ENCODE measurements at places on chromosomes 1 and 21.

DNA sequence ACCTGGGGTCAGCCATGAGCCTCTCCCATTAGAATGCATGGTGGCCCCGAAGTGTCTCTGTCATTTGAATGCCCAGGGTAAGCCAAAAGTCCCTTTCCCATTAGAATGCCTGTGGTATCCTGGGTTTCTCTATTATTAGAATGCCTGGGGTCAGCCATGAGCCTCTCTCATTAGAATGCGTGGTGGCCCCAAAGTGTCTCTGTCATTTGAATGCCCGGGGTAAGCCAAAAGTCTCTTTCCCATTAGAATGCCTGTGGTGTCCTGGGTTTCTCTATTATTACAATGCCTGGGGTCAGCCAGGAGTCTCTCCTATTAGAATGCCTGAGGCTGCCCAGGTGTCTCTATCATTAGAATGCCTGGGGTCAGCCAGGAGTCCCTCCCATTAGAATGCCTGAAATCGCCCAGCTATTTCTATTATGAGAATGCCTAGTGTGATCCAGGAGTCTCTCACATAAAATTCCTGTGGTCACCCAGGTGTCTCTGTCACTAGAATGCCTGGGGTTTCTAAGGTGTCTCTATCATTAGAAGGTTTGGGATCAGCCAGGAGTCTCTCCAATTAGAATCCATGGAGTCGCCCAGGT lies 65.5 kb downstream of the RNF187 start:
- DNase-seq, result no peak

- no peak for DNase-seq
Observed at GRCh38 chr21:14115646-14116045, 95.1 kb downstream of the LIPI start.

DNA sequence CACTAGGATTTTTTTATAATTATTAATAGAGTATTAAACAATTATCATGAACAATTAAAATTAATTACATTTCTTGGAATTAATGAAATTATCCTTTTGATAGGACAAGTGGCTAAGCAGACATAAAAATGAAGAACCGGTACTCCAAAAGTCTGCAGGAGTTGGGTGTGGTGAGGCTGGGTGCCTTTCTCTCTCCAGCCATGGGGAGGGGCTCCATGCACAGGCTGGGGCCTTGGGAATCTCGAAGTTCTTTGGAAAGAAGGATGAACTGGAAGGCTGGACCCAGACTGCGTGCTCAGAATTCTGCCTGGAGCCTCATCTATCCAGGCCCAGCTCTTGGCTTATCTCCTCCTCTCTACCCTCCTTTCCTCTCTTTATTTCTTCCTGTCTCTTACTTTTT lies 94.1 kb downstream of the ACTL8 start:
- no peak for DNase-seq

DNA sequence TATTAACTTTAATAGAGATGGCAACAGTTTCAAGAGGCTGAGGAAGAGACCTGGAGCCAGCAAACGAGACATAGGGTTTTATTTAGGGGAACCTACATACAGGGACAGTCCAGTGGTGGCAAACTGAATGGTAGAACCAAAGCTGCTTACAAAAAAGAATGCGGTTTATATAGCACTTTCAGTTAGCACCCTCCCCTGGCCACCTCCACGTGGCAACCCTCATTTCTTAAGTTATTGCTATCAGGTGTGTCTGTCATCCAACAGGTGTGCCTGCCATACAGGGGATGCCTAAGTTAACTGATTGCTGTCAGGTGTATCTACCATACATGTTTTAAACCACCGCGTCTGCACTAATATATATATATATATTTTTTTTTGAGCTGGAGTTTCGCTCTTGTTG lies 129.2 kb upstream of the DUSP10 start:
- DNase-seq, result no peak

DNA sequence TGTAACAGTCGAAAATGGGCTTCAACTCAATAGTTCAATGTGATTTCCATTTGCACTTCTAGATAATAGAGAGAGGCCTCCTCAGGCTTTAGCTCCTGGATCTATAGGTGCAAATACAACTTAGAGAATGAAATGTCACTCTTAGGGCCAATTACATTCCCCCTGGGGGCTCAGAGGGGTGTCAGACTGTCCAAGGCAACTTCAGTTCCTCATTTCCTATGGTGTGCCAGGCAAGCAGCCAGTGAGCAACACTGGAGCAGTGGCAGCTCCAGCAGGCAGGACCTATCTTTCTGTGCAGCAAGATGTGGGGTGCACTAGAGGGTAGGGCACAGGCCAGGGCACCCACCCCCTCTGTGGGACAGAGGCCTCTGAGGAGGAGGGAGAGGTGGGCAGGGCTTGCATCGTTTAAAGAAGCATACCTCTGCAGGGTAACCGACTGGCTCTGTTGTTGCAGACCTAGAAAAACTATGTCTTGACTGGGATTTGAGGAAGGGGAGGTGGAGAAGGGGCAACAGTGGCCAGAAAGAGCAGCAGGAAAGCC lies 97.3 kb downstream of the SUSD4 start:
- no peak for DNase-seq

- no peak for DNase-seq
Observed at GRCh38 chr21:42049578-42050430, 21.3 kb upstream of the UMODL1 start.

GRCh38 chr1:54136269-54136896 lies 16.4 kb downstream of the CDCP2 start:
- DNase-seq, result no peak

DNA sequence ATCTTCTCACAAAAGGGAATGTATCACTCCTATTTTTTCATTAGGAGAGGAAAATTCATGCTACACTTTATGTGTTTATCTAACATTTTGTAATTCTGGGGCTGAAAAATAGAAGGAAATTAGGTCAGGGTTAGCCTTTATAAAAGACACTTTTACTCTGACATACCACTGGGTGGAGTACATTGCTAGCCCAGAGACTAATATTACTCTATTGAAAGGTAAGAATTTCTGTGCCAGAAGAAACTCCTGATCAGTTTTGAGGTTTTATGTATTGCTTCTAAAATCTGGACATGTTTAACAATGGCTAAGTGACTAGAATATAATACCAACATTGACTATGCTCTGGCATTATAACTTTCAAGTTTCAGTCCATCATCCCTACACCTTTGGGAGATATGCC lies 724.6 kb downstream of the USP25 start:
- no peak for DNase-seq

- no peak for DNase-seq
Observed at GRCh38 chr21:41660748-41661147, 106.1 kb downstream of the RIPK4 start.

GRCh38 chr1:56268519-56269140 lies 310.7 kb downstream of the PLPP3 start:
- no peak for DNase-seq

GRCh38 chr1:223319905-223320580 lies 43.9 kb downstream of the SUSD4 start:
- DNase-seq, result no peak

DNA sequence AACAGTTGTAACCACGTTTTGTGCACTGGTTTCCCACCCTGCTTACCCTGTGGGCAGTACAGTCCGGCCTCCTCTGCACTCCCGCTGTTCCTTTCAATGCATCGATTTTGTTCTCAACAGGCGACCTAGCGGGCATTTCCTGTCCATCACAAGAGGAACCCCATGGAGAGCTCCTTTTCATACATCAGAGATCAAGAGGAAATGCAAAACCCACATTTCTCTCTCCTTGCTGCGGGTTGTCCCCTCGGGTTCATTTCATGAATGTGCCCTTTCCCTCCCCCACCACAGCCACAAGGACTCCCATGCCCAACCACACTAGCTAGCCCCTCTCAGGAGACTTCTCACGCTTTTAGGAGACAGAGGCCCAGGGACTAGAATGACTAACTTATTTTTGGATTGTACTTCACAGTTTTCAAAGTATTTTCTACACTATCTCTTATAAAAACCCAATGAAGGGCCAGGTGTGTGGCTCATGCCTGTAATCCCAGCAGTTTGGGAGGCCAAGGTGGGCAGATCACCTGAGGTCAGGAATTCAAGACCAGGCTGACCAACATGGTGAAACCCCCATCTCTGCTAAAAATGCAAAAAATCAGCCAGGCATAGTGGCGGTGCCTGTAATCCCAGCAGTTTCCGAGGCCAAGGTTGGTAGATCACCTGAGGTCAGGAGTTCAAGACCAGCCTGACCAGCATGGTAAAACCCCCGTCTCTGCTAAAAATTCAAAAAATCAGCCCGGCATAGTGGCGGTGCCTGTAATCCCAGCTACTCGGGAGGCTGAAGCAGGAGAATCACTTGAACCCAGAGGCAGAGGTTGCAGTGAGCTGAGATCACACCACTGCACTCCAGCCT lies 18.4 kb downstream of the ATP1A4 start:
- no peak for DNase-seq

- no peak for DNase-seq
Observed at GRCh38 chr1:211480941-211481545, 10.9 kb downstream of the RD3 start.

DNA sequence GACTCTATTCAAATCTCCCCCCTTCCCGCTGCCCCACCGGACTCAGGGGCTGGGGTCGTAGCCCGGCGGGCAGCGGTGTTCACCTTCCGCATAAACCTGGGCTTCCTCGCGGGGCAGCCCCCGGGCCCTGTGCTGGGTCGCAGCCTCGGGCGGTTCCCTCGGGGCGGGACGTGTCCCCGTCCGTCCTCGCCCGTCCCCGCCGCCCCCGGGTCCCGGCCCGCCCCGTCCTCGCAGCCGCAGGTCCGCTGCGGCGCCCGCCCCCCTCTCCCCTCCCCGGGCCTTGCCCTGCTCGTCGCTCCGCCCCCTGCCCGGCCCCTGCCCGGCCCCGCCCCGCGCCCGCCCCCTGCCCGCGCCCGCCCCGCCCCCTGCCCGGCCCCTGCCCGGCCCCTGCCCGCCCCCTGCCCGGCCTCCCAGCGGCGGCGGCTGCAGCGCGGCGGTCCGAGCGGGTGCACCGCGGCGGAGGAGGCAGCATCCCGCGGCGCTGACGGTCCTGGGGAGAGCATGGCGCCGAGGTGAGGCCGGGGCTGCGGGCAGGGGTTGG lies at the start of gene COL18A1:
TSS of gene COL18A1 (plus strand) at position 436 of the 541 bp plus-strand sequence. CDS start at position 502, 66 bp downstream.
- no peak for DNase-seq

- no peak for DNase-seq
Observed at GRCh38 chr21:41681939-41682718, 84.7 kb downstream of the RIPK4 start.

- DNase-seq, result no peak
Observed at GRCh38 chr1:9749361-9749760, 74.4 kb downstream of the CLSTN1 start.

GRCh38 chr1:54240741-54241335 lies 40.9 kb downstream of the MRPL37 start:
- DNase-seq, result no peak

- DNase-seq, result no peak
Observed at GRCh38 chr1:204888294-204888693, 17.6 kb downstream of the NFASC start.

DNA sequence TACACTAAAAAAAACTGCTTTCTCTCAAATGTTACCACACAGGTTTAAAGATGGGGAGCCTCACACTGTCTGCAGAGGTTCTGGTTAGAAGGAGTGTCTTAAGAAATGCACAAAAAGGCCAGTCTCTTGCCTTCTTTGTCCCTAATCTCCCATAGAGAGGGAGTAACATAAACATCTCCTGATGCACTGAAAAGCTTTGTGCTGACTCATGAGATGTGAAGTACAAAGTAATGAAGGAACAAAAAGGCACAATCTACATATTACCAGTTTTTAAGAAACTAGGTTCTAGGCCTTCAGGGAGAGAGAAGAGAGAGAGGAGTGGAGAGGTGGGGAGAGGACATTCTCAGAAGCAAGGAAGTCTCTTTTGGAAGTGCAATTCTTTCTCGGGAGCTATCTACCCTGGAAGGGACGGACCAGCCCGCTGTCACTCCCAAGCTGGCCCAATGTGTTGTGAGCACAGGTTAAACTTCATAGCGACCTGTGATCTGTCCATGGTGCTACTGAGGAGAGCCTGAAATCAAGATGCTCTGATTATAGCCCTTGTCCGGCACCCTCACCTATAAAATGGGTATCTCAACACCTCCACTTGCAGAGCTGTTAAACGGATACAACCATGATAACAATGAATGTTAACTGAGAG lies 458.1 kb downstream of the DISC1 start:
- DNase-seq, result no peak

DNA sequence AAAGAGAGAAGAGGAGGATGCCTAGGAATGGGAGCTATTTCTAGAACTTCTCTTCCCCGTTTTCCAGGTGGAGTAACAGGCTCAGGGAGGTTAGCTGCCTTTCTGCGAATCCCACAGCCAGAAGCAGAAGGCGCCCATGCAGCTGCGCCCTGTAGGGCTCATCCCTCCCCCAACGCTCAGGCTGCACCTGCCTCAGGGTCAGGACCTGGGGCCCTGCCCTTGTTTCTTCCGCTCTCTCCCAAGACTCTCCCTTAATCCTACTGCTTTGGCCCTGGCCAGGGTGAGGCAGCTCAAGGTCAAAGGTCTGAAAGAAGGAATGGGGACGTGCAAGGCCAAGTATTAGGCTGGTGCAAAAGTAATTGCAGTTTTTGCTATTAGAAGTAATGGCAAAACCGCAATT lies 30.5 kb upstream of the PADI2 start:
- DNase-seq, result no peak

DNA sequence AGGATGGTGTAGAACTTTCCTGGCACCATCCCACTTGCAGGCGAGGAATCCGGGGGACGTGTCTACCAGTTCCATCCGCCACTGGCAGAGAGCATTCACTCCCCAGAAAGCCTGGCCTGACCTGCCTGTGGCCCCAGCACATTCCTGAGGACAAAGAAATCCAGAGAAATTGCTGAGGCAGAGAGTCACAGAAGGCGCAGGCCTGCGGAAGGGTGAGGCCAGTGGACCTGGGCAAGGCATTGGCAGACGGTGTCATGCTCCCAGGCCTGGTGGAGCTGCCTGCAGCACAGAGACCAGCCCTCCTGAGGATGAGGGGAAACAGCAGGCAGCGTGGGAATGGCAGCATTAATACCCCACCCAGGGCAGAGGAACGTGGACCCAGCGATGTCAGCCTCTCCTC lies 81.2 kb upstream of the F3 start:
- DNase-seq, result no peak

GRCh38 chr1:31888291-31888690 lies 49.9 kb downstream of the PTP4A2 start:
- no peak for DNase-seq

DNA sequence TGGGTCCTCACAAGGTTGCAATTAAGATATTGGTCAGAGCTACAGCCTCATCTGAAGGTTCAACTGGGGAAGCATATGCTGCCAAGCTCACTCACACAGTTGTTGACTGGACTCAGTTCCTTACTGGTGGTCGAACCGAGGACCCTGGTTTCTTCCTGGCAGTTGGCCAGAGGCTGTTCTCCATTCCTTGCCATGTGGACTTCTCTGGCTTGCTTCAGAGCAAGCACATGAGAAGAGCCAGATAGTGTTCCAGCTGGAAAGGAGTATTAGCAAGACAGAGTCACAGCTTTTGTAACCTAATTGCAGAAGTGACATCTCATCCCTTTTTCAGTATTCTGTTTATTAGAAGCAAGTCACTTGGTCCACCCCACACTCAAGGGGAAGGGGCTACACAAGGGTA lies 23.6 kb downstream of the POU2F1 start:
- DNase-seq, result no peak

- no peak for DNase-seq
Observed at GRCh38 chr1:202561240-202561639, 149.0 kb downstream of the SYT2 start.

GRCh38 chr1:30258876-30259275 lies 464.5 kb downstream of the MATN1 start:
- DNase-seq, result no peak
